ENCODE measurements at places on chromosomes 3 and 15.

DNA sequence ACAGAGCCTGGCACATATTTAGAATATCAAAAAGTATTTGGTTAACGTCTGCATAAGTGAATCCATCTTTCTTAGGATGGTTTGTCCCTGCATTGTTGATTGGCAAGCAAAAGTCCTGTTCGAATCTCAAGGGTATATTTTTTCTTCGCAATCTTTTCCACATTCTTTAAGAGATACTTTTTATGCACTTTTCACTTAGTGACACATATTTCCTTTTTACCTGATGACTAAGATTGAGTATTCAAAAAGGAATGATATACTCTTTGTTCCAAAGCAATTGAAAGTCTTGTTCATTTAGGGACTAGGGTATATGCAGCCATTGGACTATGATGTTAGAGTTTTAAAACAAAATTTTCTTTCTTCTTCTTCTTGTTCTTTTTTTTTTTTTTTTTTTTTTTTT lies 349.9 kb downstream of the NLGN1 start:
- no peak for DNase-seq

DNA sequence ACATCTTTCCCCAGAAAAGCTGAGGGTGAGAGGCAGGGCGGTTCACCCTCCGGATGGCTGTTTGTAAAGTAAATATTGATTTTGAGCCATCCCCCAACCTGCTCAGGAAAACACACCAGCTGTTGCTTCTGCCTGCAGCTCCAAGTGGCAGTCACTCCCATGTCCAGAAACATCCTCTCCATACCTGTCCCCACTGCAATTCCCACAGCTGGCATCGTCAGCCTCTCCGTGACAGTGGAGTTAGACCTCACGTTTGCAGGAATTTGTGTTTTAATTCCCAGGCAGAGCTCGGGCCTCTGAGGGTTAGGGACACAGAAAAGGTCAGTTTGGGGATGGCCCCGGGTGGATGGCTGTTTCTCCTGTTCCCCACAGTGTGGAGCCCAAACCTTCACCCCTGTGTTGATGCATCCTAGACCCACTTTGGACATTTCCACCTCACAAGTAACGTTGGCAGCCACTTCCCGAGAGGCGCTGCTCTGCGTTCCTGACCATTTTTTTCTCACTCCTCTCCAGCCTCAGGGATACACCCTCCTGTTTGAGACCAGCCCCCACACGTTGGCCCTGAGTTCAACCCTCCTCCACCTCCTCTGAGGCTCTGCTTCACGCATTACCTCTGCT lies 11.8 kb upstream of the FAM174B start:
- no peak for DNase-seq

DNA sequence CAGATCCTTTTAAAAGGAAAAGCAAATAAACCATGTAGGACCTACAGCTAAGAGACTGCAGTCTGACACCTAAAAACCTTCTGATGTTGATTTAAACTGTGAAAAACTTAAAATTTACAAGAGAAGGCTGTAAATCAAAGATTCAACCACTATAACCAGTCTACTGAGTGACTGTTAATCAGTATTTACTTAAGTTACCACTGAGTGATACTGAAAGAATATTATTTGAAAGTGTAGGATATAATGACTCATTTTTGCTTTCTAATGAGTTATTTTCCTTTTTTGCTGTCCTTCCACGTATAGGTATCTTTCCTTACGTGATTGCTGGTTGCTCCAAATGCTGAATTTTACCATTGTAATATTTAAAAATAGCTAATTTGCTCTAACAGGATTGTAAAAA lies 44.6 kb downstream of the RFX7 start:
- no peak for DNase-seq

DNA sequence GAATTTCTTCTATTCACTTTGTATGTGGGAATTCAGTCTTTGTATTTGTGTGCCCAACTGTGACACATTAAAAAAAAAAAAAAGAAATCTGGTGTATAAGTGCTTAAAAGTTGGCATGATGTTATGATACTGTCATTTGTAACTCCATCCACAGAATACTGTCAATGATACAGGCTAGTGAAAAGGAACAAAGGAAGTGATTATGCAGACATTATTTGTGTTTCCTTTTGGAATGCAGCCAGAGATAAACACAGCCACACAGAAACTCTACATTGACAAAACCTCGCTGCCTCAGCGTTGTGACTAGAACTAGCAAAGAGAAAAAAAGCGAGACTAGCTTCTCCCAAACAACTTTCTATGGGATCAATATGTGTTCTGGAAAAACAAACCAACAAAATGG lies 519.2 kb upstream of the AGTR1 start:
- no peak for DNase-seq

- no peak for DNase-seq
Observed at GRCh38 chr3:18771931-18772330, 346.8 kb upstream of the SATB1 start.

DNA sequence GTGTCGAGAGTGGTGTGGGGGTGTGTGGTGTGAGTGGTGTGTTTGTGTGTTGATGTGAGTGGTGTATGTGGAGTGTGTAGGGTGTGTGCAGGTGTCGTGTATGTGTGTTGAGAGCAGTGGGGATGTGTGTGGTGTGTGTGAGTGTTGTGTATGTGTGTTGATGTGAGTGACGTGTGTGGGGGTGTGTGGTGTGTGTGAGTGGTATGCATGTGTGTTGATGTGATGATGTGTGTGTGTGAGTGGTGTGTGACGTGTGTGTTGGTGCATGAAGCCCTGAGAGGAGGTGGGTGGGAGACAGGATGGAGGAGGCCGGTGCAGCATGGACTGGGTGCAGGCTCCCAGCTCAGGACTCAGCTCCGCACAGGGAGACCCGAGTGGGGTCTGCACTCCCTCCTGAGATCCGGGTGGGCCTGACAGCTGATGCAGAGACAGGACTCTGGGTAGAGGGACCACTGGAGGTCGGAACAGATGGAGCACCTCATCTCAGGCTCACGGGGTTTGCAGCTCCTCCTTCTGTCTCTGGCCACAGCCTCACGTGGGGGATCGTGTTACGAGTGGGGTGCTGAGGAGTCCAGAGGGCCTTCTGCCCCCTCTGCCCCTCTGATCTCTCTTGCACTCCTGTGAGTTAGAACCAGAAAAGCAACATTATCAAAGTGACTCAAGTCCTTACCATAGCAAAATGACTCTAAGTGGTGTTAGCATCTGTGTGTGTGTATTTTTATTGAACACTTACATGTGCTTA lies 41.3 kb downstream of the ARNT2 start:
- DNase-seq: no peak

- DNase-seq: no peak
Observed at GRCh38 chr3:42698911-42699230, 3.7 kb downstream of the HHATL start.

- DNase-seq: no peak
Observed at GRCh38 chr3:139586420-139587017, 47.0 kb upstream of the RBP1 start.

DNA sequence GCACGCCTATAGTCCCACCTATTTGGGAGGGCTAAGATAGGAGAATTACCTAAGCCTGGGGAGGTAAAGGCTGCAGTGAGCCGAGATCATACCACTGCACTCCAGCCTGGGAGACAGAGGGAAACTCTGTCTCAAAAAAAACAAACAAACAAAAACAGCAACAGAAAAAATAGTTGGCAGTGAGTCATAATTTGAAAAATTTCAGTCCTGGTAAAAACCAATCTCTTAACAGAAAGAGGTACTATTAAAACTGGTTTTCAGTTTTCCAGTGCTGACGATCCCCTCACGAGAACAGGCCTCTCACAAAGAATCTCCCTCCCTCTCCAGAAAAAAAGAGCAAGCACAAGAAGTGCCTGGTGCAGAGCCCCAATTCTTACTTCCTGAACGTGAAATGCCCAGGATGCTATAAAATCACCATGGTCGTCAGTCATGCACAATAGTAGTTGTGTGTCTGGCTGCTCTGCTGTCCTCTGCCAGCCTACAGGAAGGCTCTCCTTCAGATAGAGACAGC lies 22.8 kb upstream of the MAP4 start:
- DNase-seq: peak; percentile 24

DNA sequence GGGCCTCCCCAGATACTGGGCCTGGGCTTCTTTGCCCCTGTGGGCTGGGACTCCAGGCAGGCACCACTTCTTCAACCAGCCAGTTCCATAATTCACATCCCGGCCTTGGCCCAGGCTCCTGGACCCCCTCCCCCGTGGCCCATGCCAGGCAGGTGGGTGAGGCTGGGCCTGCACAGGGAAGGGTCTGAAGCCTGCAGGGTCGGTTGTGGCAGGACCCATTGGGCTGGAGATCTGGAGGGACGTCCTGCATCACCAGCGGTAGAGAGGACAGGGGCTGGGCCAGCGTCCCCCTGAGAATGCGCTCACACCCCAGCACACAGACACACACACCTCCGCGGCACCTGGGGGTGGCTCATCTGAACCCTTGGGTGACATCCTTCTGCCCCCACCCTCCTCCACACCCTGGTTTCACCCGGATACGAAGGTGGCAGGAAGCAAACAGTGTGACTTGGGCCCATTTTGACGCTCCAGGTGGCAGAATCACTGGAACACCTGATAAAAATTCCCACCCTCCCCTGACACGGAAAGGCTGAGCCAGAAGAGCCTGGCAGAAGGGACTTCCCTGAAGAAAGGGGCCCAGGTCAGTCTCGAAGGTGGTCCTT lies 15.4 kb downstream of the ZDHHC19 start:
- no peak for DNase-seq

DNA sequence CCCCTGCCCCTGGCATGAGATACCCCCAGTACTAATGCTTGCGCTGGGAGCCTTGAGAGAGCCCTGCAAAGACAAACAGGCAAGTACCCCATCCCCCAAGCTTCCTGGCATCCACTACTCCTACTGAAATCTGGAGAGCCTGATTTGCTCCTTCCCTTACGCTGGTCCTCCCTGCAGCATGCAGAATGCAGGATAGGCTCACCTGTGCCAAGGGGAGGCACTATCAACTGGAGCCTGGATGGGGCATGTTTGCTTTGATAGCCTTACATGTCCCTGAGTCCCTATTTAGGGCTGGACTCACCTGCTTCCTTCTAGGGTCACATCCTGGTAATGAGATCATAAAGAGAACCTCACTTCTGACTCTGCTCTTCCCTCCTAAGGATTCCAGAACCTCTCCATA lies 42.9 kb downstream of the RAB11A start:
- DNase-seq: no peak

DNA sequence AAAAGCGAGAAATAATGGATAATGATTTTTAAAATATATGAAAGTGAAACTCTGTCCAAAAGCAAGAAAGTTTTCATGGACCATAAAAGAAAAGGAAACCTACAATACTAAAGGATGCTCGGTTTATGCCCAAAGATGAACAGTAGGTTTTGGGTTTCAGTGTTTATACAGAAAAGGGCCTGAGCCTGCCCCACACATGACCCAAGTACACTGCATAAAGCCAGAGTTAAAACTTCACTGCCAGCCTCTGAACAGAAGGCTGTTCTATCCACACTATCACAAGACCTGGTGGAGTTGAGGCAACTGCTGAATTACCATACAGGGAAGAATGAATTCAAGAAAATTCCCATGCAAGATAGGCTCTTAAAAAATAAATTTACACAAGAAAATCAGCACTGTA lies 165.2 kb downstream of the MECOM start:
- DNase-seq: no peak
